ENCODE measurements at places on chromosomes 16 and 17. TPM values are rescaled to one million over a fixed set of nuclear protein-coding genes. Genes with fewer than 3 reads are reported as not detected.

GRCh38 chr16:15538507-15538906, 104.1 kb downstream of the BMERB1 start:
- H3K27ac ChIP-seq, result no peak overlapping the region
- no peak for DNase-seq
- H3K27me3 ChIP-seq, result no peaks in the 10 kb centered on the region
- H3K4me3 ChIP-seq, result no peak overlapping the region
- H3K4me1 ChIP-seq, result no peaks in the 10 kb centered on the region

DNA sequence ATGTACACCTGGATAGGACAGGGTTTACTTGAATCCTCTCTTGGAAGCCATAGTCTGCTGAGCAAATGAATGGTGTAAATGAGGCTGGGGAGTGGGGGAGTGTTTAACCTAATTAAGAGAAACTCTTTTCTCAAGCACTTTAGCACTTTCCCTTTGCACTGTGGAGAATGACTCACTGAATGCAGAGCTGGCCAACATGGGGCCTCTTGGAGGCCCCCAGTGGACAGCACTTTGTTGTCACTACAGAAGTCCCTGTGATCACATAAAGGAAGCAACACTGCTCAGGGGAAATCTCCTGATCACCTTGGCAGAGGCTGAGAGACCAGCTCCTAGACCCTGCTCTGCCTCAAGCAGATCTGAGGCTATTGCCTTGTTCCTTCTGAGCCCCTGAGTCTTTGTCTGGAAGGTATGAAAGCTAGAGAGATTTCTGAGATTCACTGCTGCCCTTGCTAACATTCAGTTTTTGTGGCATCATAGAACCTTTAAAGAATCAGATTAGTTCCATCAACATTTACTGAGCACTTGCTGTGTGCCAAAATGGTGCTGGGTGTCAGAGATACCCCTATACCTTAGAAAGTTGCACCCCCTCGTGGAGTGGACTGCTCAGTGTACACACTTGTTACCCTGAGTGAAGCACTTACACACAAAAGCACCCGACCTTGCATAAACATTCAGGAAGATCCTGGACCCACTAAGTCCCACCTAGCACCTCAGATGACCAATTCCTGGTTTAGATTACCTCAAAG, 230.1 kb upstream of the CCL2 start:
- H3K36me3 ChIP-seq, result no peaks in the 10 kb centered on the region
- no peaks in the 10 kb centered on the region for H3K4me1 ChIP-seq
- H3K27me3 ChIP-seq, result no peaks in the 10 kb centered on the region
- H3K4me3 ChIP-seq, result no peak overlapping the region
- no peak for DNase-seq

DNA sequence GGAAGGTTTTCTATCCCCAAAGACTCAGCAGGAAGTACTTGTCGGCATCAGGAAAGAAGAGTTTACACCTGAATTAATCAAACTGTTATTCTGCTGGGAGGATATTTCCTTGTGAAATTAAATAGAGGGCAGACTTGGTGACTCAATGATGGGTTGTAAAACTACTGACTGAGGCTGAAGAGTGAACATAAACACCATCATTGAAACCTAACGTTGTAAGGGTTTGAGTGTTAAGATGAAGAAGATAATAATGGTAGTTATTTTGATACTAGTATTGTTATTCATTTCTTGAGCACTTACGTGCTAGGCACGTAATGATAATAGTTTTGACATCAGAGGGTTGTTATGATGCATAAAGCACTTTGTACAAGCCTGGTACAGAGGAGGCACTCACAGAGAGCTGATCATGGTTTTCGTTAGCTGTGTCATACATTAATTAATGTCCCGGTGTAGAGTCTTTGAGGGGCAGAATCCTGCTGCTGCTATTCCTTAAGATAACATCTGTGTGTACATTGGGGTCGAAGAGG, 64.2 kb upstream of the CACNG3 start:
- H3K27ac ChIP-seq, result no peak overlapping the region
- no peak overlapping the region for H3K4me3 ChIP-seq

- DNase-seq, result no peak
- no peak overlapping the region for H3K4me3 ChIP-seq
- H3K27ac ChIP-seq, result no peak overlapping the region
- no peaks in the 10 kb centered on the region for H3K27me3 ChIP-seq
Measured at GRCh38 chr17:2635241-2635640, 41.8 kb downstream of the PAFAH1B1 start.

DNA sequence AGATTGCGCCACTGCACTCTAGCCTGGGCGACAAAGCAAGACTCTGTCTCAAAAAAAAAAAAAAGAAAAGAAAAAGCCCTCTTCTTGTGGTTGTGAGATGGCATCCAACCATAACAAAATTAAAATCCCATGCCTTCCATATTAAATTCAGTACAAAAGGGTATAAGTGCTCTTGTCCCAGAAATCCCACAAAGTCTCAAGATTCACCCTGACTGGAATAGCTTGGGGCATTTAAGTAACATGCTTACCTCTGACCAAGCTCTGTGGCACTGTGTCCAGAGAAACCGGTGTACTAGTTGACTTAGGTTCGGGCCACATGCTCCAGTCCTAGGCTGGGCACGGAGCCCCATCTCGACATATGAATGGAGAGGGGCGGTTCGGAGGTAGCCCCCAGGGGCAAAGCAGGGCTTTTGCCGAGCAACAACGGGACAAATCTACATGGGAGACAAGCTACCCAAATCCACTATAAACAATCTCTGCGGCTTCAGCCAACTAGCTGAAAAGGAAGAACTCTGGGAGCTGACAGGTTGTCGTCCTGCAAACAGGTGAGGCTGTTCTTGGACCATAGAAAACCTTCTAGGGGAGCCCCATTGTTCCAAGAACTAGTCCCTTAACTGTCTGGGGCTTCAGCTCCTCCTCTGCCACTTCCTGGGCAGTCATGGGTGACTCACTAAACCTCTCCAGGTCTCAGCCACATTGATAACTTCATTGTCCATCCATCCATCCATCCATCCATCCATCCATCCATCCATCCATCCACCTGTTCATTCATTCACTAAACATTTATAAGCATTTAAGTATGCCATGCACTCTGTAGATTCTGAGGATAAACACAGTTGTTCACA, 10.3 kb upstream of the IL4R start:
- H3K36me3 ChIP-seq, result no peaks in the 10 kb centered on the region
- H3K27ac ChIP-seq, result no peak overlapping the region

DNA sequence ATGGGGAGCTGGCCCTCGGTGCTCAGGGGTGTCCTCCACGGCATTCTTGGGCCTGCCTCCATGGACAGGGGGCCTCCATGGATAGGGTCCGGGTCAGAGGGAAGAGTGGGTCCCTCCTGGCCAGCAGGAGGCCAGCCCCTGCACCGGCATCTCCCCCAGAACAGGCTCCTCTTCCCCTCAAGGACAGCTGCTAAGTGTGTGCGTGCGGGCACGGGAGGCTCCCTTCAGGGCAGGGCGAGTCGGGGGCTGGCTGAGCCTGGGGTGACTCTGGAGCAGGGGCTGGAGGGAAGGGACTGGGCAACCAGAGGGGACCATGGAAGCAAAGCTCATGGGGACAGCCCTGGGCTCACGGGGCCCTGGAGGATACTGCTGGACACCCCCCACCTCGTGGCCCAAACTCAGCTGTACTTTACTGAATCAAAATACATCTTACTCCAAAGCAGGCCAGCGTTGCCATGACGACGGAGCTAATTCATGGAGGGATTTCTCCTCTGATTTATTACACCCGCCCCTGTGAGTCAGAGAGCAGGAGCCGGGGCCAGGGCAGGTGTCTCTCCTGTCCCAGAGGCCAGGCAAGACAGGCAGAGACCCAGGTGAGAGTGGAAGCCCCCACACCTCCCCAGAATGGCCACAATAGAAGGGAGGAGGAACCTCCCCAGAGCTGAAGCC, 2.1 kb downstream of the CASKIN1 start:
- no peak overlapping the region for H3K4me3 ChIP-seq
- H3K4me1 ChIP-seq, result peaks cover 8% of the 10 kb centered on the region
- peaks cover 8% of the 10 kb centered on the region for H3K27me3 ChIP-seq

GRCh38 chr16:62077998-62078397, 41.8 kb upstream of the CDH8 start:
- H3K4me3 ChIP-seq, result no peak overlapping the region
- DNase-seq, result no peak
- no peak overlapping the region for H3K27ac ChIP-seq

DNA sequence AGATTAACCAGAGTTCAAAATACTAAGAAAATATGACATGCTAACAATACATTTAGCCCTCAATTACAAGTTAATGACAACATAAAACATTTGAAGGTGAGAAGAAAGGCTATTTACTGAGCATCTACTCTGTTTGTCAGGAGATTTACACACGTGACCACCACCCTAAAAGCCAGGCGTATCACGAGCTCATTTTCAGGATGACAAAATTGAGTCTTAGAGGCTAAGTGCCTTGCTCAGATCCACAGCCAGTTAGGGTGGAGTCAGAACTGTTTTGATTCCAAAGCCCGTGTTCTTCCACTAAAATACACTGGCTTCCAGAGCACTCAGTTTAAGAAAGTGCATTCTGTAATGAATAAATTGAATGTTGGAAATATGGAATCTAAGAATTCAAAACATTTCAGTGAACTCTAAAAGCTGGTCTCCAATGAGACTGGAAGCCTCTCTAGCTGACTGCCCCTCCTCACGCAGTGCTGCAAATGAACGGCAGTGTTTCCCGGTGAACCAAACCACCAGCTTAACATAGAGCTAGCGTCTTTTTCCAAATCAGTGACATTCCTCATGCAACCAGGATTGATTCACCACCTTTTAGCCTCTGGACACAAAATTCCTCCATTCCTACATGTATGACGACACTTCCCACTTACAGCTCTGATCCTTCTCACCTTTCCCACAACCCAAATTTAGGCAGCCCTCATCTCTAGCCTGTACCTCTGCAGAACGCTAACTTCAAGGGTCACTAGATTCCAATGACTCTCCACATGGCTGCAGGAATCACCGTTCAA, 5.9 kb downstream of the ZDHHC7 start:
- H3K4me3 ChIP-seq, result no peak overlapping the region
- H3K4me1 ChIP-seq, result peaks cover 92% of the 10 kb centered on the region
- DNase-seq, result no peak

DNA sequence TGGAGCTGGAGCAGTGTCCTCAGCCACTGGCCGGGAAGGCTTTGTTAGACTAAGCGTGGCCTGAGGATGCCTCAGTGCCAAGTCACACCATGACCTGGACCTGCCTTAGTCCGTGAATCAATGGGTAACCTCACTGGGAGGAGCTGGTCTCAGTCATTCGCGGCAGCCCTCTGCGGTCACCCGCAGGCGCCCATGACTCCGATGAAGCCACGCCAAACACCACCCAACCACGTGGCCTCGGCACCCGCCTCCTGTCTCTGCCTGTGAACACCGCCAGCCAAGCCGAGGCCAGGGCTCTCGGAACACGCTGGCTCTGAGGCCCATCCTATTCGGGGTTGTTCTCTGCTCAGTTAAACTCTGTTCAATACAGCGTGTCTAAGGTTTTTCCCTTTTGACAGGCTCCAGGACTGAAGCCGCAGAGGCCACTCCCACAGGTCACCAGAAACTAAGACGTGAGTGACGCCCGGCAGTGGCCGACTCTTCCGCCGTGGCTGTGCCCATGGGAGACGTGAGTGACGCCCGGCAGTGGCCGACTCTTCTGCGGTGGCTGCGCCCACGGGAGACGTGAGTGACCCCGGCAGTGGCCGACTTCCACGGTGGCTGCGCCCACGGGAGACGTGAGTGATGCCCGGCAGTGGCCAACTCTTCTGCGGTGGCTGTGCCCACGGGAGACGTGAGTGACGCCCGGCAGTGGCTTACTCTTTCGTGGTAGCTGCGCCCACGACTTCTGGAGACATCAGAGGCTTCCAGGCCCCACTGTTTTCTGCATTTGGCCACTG, 16.8 kb upstream of the PABPN1L start:
- H3K4me3 ChIP-seq, result no peak overlapping the region
- H3K4me1 ChIP-seq, result no peaks in the 10 kb centered on the region
- H3K27ac ChIP-seq, result no peak overlapping the region
- peaks cover 66% of the 10 kb centered on the region for H3K36me3 ChIP-seq
- no peak for DNase-seq
- H3K27me3 ChIP-seq, result peaks cover 9% of the 10 kb centered on the region

- no peak overlapping the region for H3K4me3 ChIP-seq
- no peaks in the 10 kb centered on the region for H3K4me1 ChIP-seq
- no peak overlapping the region for H3K27ac ChIP-seq
- no peaks in the 10 kb centered on the region for H3K27me3 ChIP-seq
Measured at GRCh38 chr16:58563235-58563634, 47.9 kb downstream of the SETD6 start.

DNA sequence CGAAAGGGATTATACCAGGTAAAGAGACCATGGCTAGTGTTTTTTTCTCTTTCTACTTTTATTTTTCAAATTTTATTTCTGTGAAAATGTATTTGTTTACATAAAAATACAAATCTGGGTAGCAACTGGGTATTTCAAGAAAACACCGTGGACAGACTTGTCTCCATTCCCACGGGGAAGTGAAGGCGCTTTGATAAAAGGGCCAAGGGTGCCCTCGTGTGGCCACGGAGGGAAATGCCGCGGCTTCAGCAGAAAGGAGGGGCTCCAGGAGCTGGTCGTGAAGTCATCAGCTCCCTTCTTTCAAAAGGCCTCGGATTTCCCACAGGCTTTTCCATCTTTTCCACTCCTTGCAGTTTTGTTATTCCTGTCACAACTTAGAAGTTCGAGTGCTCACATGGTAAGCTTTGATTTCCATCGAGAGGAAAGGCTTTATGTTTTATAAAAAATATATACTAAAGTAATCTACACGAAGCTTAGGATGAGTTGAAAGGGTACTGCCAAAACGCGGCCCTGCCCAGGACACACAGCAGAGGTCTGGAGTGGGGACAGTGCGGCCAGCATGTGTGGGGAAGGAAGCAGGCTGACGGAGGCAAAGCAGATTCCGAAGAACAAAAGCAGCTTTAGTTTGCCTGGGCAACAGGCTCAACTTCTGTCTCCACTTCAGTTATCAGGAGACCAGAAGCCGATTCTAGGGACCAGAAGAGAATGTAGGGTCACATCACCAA, 15.3 kb upstream of the MNT start:
- no peak overlapping the region for H3K27ac ChIP-seq
- DNase-seq, result peak; percentile 87
- no peaks in the 10 kb centered on the region for H3K27me3 ChIP-seq
- H3K4me3 ChIP-seq, result no peak overlapping the region

- H3K4me3 ChIP-seq, result no peak overlapping the region
- no peak overlapping the region for H3K27ac ChIP-seq
- peaks cover 7% of the 10 kb centered on the region for H3K4me1 ChIP-seq
- H3K27me3 ChIP-seq, result no peaks in the 10 kb centered on the region
- DNase-seq, result no peak
Measured at GRCh38 chr16:74871608-74872007, 97.0 kb upstream of the FA2H start.

DNA sequence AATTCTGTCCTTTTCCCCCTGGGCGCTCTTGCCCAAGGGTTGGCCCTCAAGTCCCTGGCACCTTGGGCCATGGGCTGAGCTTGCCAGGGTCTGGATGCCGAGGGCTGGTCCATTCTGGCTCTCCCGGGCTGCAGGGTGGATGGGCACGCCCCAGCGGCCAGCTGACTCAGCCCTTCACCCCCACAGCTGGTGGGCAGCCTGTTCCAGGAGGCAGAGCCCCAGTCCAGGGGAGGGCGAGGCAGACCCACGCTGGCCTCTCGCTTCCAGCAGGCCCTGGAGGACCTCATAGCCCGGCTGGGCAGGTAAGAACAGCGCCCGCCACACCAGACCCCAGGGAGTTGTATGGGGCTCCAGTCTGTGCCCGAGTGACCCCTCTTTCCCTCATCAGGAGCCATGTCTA, 15.0 kb downstream of the MYO15B start:
- no peak for DNase-seq
- no peaks in the 10 kb centered on the region for H3K36me3 ChIP-seq
- H3K27ac ChIP-seq, result no peak overlapping the region
- H3K27me3 ChIP-seq, result no peaks in the 10 kb centered on the region
- peaks cover 4% of the 10 kb centered on the region for H3K4me1 ChIP-seq

The C17orf50 gene
- not detected for total RNA-seq

The RCVRN gene
- not detected for total RNA-seq

The CCL7 gene
- not detected for total RNA-seq
